ENCODE measurements at places on chromosomes 7 and 10.

- DNase-seq, result no peak
Measured at GRCh38 chr7:128693373-128694015, 21.4 kb downstream of the GARIN1A start.

DNA sequence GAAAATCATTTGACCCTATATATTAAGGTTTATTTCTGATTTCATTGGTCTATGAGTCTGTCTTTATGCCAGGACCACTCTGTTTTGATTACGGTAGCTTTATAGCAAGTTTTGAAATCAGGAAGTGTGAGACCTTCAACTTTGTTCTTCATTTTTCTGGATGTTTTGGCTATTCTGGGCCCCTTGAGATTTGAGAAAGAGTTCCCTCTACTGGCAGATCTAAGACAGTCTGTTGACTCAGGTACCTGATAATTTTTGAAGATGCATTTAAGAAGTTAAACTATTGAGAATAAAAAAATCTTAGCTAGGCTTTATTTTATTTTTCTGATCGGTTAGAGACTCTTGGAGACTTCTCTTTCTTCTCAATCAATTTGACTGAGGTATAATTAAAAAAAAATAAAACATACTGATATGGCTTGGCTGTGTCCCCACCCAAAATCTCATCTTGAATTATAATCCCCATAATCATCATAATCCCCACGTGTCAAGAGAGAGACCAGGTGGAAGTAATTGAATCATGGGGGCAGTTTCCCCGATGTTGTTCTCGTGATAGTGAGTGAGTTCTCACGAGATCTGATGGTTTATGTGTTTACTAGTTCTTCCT, 209.2 kb downstream of the SNX10 start:
- DNase-seq, result no peak

- DNase-seq, result no peak
Measured at GRCh38 chr7:56062382-56062781, 1.7 kb upstream of the SUMF2 start.

DNA sequence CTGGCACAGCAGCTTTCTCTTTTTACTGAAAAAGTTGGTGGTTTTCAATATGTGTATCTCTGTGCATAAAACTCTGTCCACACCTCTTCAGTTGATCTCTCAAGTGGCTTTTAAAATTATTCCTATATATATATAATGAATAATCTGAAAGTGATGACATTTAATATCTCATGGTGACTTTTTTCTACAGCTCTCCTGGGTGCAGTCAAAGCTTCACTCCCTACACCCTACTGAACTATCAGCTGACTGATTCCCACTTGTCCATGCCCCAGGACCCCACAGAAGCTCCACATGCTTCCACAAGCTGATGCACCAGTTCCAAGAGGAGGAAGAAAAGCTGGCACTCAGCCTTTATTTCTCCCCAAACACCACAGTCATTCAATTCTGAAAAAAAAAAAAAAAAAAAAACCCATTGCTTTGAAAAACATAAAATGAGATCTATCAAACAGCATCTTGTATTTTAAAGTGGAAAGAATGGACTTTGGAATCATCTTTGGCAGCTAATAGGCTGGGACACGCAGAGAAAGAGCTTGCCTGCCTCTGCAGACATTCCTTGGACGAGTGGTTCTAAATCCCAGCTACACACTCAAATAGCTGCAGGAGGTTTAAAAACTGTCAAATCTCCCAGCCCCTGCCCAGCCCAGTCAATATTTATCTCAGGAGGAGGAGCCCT, 75.3 kb upstream of the GDF10 start:
- DNase-seq, result no peak

DNA sequence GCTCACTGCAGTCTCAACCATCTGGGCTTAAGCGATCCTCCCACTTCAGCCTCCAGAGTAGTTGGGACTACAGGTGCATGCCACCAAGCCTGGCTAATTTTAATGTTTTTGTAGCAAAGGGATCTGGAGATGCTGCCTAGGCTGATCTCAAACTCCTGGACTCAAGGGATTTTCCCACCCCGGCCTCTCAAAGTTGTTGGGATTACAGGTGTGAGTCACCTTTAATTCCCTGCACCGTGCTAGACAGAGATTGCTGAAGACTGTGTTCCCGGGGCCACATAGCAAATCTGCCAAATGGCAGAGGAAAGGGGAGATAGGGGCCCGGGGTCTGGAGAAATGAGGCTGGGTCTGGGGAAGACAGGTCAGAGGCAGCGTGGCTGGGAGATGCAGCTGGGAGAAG, 20.6 kb upstream of the PSMG3 start:
- DNase-seq, result no peak

- no peak for DNase-seq
Measured at GRCh38 chr10:101986624-101986971, 69.4 kb downstream of the ARMH3 start.

- DNase-seq, result no peak
Measured at GRCh38 chr7:69763513-69763912, 165.2 kb downstream of the AUTS2 start.

DNA sequence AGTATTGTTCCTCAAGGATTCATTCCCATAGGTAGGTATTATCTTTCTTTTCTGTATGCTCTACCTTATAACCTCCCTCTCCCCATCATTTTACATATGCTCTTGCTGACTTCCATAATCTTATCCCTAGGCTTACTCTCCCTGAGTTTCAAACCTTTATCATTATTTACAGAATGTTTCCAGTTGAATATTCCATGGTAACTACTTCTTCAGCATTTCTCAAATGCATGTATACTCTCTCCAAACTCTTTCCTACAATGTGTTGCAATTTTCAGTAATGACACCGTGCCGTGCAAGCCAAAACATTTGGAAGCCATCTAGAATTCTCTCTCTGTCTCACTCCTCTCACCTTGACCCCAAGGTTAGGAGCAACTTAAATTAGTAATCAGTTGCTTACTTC, 548.5 kb downstream of the MAGI2 start:
- no peak for DNase-seq

GRCh38 chr10:29415876-29416275, 127.0 kb downstream of the LYZL1 start:
- DNase-seq, result no peak

DNA sequence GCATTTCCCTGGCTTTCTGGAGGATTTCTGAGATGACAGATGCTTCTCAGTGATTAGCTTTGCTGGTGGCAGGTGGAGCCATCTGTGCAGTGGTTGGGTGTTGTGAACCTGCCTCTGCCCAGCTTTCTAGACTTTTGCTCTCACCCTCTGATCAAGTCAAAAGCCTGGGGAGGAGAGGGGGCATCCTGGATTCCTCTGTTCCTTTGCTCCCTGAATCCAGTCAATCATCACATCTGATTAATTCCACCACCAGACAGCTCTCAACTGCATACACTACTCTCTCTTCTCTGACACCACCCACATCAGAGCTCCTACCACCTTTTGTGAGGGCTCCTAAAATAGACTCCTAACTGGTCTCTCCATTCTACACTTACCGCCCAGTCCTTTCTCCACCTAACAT, 283.5 kb downstream of the WDR11 start:
- no peak for DNase-seq

DNA sequence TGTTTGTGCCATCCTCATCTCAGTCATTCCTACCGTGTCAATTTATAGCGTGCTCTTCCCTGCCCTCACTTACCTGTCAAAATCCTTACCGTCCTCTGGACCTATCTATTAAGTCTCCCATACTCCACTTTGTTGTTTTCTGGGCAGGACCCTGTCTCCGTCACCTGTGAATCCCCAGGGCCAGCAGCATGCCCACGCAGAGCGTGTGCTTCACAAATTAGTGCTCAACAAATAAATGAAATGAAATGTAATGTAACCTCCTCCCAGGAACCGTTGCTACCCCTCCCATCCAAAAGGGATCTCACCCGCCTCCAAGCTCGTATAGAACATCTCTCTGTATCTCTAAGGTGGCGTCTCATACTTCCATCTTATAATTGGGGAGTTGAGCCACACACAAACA, 589.9 kb upstream of the MGMT start:
- no peak for DNase-seq

GRCh38 chr10:100265821-100266485, 1.5 kb downstream of the CWF19L1 start:
- no peak for DNase-seq

GRCh38 chr7:68789597-68789996, 808.7 kb upstream of the AUTS2 start:
- no peak for DNase-seq

DNA sequence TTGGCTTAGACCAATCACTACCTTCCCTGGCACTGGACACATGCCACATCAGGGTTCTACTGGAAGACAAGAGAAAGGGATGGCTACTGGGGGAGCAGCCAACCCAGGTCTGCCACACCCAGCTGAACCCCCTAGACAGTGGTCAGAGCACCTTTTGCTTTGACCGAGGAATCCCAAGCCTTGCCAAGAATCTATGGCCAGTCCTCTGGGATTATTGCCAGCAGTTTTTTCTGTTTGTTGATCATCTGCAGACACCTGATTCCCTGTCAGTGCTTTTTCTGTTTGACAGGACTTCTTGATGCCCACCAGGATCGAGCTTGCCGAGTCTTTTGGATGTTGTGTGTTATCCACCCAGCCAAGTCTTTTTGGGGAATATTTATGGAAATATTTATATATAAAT, 476.2 kb upstream of the GALNT17 start:
- no peak for DNase-seq

GRCh38 chr10:31101123-31101522, 69.5 kb upstream of the ZNF438 start:
- DNase-seq, result peak; percentile 72

DNA sequence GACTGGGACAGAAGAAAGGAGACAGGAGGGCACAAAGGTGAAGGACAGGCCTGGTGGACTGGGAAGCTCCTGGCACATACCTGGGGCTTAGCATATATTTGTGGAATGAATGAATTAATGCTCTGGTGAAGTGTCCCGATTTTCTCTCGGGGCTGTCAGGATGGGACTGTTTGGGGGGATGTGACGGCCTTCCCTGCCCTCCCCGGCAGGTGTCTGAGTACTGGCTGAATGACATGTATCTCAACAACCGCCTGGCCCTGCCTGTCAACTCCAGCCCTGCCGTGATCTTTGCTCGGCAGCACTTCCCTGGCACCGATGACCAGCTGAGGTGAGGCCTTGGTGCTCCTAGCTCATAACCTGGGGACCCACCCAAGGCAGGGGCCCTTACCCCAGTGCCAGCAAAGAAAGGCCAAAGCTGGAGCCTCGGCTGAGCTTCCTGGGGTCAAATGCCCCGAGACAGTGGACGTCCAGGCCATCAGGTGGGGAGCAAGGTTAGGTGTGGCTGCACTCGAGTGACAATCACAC, 6.5 kb downstream of the CHAT start:
- no peak for DNase-seq

DNA sequence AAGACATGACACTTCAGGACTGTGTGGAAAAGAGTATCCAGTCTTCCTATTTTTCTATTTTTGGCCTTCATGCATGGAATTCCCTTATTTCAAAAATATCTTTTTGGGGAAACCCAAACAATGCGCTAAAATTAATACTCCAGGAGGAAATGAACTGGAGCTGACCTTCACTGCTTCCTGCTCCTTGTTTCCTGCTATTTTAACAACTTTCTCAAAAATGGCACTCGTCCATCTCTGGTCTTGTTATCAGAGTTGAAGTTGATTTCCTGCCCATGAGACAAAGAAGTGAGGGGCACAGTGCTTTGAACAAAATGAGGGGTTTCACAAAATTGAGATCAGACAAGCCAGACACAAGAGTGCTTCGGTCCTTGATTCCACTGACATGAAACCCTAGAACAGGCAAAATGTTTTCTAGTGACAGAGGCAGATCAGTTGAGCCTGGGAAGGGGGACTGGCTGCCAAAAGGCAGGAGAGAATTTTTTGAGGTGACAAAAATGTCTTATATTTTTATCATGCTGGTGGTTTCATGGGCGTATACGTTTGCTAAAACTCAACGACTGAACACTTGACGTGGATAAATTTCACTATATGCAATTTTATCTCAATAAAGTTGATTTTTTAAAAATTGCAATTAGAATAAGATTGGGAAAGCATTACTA, 193.2 kb downstream of the CREB5 start:
- DNase-seq, result no peak

- DNase-seq, result no peak
Measured at GRCh38 chr10:77564731-77565589, 72.6 kb downstream of the KCNMA1 start.

GRCh38 chr10:102484021-102484420, 18.5 kb downstream of the ACTR1A start:
- DNase-seq, result no peak

GRCh38 chr7:155802906-155803417, 9.3 kb downstream of the SHH start:
- no peak for DNase-seq
